ENCODE measurements at places on chromosomes 4 and X. TPM values are rescaled to one million over a fixed set of nuclear protein-coding genes. Genes with fewer than 3 reads are reported as not detected.

DNA sequence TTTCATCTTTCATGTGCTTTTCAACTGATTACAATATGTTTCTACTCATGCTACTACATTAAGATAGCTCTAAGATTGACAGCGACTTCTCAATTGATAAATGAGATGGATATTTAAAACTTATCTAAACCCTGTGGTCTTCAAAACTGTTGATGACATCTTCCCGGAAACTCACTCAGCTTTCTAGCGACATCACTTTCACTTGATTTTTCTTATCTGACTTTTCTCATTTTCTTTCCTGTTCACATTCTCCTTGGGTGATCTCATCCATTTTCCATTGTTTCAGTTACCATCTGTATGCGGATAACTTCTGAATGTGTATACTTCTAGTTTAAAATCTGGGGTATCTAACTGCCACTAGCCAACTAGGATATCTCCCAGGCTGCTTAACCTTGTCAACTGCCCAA is 3.1 kb downstream of the POLR2B start:
- no peak for DNase-seq

GRCh38 chrX:103886624-103887023 is 54.6 kb upstream of the RAB9B start:
- DNase-seq = no peak

DNA sequence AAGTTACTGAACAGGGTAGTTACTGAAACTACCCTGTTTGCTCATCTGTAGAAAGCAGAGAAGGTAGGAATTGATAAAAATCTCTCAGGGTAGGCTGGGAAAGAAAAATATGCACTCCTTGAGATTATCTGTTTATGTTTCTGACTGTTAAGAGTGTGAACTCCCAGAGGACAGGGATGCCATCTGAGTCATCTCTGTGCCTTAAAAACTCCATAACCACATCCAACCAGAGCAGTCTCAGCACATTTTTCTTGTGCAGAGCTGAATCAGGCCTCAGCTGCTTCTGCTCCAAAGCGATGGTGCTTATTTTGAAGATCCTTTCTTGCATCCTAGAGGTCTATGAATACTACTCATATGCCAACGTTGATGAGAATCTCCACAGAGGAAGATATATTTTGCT is 9.9 kb downstream of the CENPVL3 start:
- no peak for DNase-seq

- no peak for DNase-seq
Measured at GRCh38 chr4:28227764-28228163, 1367.1 kb downstream of the STIM2 start.

Gene FAM47E
- 9.3 TPM for polyA plus RNA-seq

Gene GYG2
- polyA plus RNA-seq = 21.5 TPM

DNA sequence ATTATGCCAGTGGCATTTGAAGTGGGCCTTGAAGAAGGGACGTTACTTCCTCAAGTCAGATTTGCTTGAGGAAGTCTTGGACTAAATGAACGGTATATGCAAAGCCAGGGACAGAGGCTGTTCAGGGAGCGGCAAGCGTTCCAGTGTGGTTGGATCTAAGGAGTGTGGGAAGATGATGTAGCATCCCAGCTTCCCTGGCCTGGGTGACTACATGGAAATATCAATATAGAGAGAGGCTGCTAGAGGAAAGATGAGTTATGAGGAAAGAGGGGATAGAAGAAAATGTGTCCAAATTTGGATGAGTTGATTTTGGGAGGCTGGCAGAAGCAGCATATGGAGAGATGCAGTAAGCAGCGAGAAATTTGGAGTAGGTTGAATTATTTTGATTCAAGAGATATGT is 432.5 kb upstream of the TENM3 start:
- DNase-seq = no peak

DNA sequence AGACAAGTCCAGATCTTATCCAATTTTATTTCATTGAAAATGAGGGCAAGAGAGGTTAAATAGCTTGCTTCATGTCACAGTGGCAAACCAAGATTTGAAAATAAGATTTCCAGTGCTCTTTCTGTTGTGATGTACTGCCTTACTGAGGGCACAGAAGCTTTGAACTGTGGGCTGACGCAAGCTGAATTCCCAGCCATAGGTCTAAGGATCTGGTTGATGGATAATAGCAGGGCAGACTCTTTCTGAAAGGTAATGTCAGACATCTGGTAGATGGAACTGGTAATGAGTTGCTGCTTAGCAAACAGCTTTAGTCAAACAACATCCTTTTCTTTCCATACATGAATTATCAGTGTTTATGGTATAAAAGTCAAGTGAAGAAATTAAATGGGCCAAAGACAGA is 193.9 kb upstream of the RASGEF1B start:
- DNase-seq = no peak

Gene ANOS1
- polyA plus RNA-seq = 9.4 TPM

Gene TMEM47
- polyA plus RNA-seq = 31.3 TPM

DNA sequence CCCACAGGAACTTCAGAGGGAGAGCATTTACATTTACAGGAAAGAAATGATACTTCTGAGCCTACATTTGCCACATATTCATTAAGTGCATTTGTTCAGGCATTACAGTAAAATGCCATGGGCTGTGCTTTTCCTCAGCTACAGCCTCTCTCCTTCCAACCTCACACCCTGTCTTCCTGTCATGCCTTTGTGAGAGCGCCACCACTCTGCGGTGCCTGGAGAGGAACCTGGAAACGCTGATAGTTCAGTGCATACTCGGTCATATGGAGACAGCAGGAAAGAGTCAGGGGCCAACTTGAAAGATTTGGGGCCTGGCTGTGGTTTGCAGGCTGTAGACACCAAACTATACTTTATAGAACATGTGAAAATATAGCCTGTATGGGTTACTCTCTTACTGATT is 40.5 kb downstream of the NFKB1 start:
- DNase-seq = no peak

DNA sequence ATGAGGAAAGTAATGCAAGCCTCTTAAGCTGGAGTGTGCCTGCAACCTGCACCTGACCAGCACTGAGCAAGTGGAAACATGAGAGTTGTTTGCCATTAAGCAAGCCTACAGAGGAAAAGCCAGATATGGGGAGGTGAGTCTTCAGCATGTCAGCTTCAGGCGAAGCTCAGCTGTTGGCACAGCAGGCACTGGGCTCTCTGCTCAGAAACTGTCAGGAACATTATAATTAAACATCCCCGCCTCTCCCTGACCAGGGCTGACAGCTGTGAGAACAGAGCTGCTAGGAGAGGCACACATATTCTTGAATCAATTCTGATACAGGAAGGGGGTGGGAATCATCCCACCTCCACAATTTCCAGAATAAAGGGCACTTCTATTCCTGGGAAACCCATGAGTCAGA is 19.0 kb upstream of the DCX start:
- no peak for DNase-seq

DNA sequence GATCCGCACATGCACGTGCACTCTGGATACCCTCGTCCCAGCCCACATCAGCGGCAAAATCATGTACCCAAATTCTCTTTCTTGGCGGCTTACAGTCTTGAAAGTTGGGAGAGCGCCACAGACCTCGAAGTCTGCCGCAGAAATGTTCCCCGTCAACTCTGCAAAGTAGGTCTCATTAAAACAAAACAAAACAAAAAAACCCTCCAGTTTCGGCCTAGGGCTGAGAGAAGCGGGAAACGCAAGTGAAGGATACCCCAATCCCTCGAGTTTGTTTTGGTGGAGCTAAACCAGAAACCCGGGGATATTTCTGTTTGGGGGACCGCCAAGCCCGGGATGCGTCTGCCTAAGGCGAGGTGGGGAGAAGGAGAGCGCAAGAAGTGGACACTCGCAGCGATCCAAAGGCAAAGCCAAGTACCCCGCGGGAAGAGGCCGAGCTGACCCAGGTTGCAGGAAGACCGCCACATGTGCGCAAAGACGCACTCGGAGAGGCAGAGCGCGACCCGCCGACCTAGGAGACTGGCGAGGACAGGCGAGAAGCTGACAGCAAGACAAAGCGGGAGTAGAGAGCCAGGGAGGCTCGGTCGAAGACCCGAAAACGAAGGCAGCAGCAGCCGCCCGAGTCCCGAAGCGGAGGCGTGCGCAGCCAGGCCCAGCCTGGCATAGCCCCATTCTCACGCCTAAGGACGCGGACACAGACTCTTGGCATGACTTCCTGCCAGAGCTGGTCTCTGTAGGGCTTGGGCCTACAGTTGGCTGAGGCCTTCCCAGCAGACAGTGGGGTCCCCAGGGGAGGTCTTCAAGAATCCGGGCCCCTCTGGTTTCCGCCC is 49.6 kb upstream of the BCOR start:
- no peak for DNase-seq

DNA sequence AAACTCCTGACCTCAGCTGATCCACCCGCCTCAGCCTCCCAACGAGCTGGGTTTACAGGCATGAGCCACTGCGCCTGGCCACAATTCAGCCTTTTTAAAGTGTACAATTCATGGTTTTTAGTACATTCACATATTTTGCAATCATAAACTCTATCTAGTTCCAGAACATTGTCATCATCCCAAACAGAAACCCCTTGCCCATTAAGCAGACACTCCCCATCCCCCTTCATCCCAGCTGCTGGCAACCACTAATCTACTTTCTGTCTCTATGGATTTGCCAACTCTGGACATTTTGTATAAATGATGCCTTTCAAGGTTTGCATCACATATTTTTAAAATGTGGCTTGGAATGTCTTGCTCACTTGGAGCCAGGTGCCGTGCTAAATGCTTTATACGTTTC is 4.5 kb downstream of the CD99L2 start:
- DNase-seq = no peak

Gene RAP1GDS1
- polyA plus RNA-seq = 32.2 TPM

GRCh38 chr4:8593264-8594096 is 915 bp downstream of the CPZ start:
- DNase-seq = no peak

DNA sequence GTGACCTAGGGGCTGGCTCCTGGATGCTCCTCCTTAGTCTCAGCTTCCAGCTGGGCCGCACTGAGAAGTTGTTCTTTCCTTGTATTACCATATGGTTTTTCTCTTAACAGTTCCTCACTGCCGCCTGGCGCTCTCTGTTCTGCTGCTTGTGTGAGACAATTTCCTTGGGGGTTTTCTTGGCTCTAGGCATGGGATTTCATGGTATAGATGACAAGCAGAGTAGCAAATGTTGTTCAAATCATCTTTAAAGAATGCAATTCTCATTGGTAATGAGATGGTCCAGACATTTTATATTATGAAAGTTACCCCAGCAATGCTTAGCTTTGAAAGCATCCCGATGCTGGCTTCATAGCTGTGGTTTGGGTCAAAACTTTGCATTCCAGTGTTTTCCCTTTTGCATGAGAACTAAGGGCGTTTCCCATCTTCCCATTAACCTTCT is 37.6 kb downstream of the SEPTIN11 start:
- DNase-seq = no peak

GRCh38 chr4:117084866-117085701 is at the start of gene TRAM1L1:
Gene TRAM1L1, minus strand, starts transcription at chr4:117085576. Its CDS starts 183 bp downstream, at chr4:117085393.
- peak; percentile 85 for DNase-seq

GRCh38 chrX:39984191-39984956 is 113.4 kb downstream of the BCOR start:
- no peak for DNase-seq

GRCh38 chrX:42948723-42949657 is 171.0 kb upstream of the PPP1R2C start:
- DNase-seq = no peak

DNA sequence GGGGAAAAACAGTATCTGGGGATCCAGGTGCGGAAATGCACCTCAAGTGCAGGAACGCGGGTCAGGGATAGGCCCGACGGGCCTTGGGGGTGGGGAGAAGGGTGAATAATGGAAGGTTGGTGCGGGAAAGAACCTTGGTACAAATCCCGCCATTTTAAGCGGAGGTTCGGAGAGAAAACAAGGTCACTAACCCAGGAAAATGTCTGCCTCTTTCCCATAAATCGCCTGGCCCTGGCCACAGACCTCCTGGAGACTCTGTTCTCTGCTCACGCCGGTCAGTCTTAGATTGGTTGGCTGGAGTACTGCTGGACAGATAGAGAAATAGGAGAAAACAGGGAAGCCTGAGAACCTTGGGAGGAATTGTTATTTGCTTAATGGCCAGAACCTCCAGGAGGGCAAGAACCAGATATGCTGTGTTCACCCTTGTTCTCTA is 897 bp upstream of the FBXL5 start:
- DNase-seq = peak; percentile 38

GRCh38 chr4:4386296-4386735 is 586 bp upstream of the NSG1 start:
- DNase-seq = no peak

Gene DDIT4L
- polyA plus RNA-seq = 1.9 TPM

DNA sequence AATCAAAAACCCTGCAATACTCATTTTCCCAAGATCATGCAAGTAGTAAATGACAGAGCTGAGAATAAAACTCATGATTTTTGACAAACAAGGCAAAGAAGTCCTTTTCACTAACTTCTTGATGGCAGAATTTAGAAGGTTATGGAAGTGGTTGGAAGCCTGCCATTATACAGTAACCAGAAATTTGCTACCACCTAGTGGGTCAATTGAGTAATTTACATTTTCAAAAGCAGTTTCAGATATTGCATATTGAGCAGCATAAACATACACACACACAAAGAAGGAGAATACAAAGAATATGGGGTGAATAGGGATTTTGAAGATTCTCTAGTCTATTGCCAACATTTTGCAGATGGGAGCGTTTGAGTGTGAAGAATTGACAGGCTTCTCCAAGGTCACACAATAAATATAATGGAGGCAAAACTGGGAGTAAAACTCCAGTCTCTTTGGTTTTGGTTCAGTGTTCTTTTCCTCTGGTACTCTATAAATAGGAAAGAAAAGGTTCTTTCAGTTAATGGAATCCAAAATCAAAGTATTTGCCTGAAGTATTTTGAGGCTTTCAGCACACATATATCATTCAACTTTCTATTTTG is 70.2 kb downstream of the GC start:
- DNase-seq = peak; percentile 37

Gene UGDH
- 92.9 TPM for polyA plus RNA-seq

Gene KCNIP4
- polyA plus RNA-seq = 11.4 TPM

- no peak for DNase-seq
Measured at GRCh38 chrX:46485897-46486296, 59.3 kb downstream of the ZNF674 start.

GRCh38 chrX:109714340-109714958 is 18.6 kb downstream of the ACSL4 start:
- DNase-seq = no peak

DNA sequence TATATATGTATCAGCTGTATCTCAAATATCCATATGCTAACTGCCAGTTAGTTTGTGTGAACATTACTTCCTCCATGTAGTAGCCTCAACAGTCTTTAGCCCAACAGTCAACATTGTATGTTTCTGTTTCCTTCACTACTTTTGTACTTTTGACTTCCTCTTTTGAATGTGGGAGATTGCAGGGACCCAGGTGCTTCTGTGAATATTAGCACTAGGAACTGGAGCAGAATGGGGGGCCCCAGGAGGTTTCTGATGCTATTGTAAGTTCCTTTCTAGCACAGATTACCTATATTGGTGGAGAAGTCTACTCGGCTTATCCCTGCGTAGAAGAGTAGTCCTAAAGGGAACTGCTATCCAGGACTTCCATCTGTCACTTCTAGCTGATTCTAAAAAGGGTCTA is 2.3 kb downstream of the PLAC8 start:
- DNase-seq = no peak

- no peak for DNase-seq
Measured at GRCh38 chrX:144730471-144730870, 516.8 kb upstream of the SPANXN1 start.

GRCh38 chr4:6658597-6659075 is 18.2 kb downstream of the MRFAP1 start:
- no peak for DNase-seq

Gene ODAPH
- 0.51 TPM for polyA plus RNA-seq

- DNase-seq = no peak
Measured at GRCh38 chrX:39674490-39675161, 423.1 kb downstream of the BCOR start.
